Anterior cingulate cortex (tissue), 58 donors: ENCODE measurements at places on chromosomes 6 and 20.

DNA sequence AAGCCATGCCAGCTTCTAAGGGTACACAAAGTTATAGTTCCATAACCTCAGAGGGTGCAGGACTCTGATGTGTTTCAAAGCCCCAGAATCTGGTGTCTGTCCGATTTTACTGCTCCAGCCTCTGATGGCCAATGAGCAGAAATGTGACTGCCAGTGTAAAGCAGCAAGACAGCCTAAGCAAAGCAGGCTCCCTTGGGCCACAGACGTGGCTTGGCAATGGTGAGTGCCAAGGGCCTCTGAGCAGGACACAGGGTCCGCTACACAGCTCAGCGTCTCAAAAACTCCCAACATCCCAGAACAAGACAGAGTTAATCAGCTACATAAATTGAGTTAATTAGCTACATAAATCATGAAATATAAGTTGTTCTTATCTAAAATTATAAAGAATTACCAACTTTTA lies 69.2 kb downstream of the PCSK2 start:
- no peak for DNase-seq

DNA sequence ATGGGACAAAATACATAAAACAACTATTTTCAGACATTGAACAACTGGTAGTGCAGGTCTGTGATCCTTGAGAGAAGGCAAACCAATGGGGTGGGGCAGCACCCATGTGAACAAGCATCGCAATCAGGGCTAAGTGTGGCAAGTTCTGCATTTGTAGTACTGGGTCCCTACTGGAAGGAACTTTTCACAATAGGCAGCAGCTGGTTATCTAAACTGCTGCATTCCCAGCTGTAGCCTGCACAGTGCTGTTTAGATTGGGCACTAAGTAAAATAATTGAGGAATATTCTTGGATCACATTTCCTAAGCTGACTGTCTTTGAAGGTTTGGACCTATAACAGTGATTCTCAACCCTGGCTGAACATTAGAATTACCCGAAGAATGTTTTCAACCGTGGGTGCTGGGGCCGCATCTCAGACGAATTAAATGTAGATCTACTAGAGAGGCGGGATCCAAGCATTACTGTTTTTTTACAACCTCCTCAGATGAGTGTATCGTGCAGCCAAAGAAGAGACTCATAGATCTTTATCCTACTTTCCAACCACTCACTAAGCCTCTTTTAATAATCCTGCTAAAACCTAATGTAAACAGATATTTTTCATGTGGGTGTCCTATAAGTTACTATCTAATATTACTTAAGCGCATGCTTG lies 12.4 kb upstream of the MAP3K4 start:
- DNase-seq = no peak

DNA sequence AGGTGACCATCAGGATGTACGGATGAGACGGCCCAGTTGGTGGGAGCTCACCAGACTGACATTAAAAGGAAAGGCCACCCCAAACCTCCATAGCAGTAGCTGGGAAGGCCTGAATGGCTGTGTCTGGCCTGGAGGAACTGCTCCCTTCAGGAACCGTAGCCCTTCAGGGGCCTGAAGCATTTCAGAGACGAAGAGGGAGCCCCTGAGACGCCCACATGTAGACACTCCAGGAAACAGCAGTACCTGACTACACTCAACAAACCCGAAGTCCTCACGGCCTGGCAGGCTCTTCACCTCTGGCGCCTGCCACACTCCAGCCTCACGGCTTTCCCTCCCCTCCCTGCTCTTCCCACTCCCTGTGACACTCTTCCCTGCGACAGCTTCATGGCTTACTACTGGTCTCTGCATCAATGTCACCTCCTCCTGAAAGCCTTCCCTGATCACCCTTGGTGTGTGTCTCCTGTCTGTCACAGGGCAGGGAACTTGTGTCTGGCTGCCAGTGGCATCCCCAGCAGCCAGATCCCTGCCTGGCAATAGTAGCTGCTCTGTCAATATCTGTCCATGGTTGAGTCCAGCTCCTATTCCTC lies 14.6 kb upstream of the STX16 start:
- DNase-seq = no peak

DNA sequence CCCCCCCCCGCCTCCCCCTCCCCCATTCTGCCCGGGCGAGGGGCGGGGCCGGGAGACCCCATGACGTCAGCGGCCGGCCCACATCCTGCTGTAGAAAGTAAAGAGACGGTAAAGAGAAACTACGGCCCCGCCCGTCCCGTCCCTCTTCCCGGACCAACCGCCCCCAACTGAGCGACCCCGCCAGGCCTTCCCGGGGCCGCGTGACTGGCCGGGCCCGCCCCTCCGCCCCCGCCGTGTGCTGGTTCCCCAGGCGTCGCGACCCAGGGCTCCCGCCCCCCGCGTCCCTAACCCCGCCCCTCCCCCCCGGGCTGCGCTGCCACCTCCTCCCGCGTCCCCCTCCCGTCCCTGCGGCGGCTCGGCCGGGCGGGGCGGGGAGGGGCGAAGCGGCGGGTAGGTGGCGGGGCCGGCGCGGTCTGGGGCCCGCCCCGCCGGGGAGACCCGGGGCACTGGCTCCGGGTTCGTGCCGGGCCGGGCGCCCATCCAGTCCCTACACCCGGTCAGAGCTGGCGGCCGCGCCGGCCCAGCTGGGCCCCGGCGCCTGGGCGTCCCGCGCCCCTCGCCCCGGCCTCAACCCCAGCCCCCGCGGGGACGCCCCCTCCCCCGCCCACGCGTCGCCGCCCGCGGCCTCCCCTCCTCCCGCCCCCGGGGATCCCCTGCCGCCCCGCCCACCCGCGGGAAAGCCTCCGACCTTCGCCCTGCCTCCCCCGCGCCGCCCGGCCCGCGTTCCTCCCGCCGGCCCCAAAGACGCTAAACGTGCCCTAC lies 655 bp upstream of the HIVEP1 start:
- DNase-seq = peak; percentile 91

GRCh38 chr6:168130168-168130696 lies 51.2 kb upstream of the FRMD1 start:
- no peak for DNase-seq

DNA sequence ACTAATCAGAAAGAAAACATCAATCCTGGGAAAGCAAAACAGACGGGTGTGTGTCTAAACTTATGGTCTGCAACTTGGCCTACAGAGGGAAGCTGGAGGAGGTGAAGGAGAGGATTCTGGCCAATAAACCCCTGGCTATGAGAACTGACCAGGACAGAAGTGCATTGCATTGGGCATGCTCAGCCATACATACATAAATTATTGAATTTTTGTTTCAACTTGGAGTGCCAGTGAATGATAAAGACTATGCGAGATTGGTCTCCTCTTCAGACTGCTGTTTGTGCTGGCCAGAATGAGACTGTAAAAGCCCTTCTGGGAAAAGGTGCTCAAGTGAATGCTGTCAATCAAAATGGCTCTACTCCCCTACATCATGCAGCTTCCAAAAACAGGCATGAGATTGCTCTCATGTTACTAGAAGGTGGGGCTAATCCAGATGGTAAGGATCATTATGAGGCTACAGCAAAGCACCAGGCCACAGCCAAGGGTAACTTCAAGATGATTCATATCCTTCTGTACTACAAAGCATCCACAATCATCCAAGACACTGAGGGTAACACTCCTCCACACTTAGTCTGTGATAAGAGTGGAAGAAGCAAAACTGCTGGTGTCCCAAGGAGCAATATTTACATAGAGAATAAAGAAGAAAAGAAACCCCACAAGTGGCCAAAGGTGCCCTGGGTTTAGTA lies 17.4 kb downstream of the ADNP start:
- DNase-seq = no peak

GRCh38 chr20:48604936-48605335 lies 222.9 kb downstream of the PREX1 start:
- DNase-seq = no peak

DNA sequence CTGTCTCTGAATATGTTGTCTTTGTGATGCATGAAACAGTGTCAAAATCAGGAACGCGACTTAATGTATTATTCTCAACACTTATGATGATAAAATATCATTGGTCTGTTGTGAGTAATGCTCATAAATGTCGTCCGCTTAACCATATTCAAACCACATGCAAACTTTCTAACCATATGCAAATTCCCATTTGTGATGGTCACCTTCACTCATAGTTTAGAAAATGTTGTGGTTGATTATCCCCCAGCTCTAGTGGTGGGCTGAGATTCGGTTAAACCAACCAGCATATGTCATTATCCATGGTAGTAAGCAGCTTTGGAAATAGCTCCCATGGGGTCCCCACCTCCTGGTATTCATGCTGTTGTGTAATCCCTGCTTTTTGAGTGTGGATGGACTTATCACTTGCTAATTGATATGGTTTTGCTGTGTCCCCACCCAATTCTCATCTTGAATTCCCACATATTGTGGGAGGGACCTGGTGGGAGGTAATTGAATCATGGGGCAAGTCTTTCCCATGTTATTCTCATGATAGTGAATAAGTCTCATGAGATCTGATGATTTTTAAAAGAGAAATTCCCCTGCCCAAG lies 360.0 kb upstream of the TSHZ2 start:
- DNase-seq = no peak

DNA sequence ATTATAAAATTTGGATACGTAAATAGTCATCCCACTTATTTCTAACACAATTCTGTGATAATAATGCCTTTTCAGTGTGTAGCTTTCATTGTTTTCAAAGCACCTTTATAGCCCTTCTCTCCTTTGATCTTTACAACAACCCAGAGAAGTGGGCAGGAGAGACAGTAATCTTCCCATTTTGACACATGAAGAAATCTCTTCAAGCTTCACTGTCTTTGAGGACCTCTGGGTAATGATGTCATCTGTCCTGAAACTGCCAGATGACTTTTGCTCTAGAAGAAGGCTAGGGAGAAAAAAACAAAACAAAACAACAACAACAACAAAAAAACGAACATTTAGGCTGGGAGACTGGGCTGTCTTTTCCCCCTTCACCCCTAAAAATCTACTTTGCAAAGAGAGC lies 203.0 kb downstream of the KCNQ5 start:
- DNase-seq = no peak

- peak; percentile 76 for DNase-seq
Measured at GRCh38 chr20:36050436-36051317, 82.3 kb downstream of the CNBD2 start.

DNA sequence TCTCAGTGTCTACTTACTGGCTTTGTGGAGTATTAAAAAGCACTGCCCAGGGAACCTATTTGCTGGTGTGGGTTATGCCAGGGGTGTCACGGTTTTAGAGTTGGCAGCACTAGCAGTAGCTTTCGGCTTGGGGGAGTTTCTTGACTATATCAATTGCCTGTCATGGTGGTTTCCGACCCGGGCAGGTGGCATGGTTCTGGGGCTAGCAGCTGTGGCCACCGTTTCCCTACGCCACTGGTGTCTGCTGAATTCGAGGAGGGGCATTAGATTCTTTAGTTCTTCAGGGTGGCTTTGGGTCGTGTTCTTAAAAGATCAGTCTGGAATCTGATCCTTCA lies 55.6 kb upstream of the FOXC1 start:
- no peak for DNase-seq

- DNase-seq = no peak
Measured at GRCh38 chr6:112027942-112028674, 25.8 kb upstream of the CCN6 start.

GRCh38 chr6:36171573-36171972 lies 25.0 kb upstream of the BRPF3 start:
- no peak for DNase-seq

DNA sequence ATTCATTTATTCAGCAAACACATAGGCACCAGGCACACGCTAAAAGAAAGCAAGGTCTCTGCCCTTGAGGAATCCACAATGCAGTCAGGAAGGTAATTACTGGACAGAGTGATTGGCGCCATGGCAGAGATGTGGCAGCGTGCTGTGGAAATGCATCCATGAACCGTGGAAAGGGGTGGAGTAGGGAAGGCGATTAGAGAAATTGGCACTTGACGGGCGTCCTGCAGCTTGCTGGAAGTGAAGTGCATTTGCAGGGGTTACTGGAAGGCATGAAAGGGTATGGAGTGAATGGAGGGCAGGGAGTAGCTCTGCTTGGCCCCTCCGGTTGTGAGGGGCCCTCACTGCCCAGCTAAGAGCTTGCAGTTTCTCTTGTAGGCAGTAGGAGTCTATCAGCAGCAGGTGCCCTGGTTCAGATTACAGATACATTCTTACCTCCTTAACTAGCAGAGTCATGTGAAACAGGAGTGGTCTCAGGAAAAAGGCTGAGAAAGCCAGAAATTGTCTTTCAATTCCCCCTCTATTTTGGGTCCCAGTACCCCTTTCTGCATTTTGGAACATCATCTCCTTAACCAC lies 122.5 kb upstream of the TIAM2 start:
- DNase-seq = no peak

GRCh38 chr6:124076336-124077048 lies 272.8 kb downstream of the NKAIN2 start:
- DNase-seq = no peak

GRCh38 chr6:81758221-81758620 lies 5.7 kb upstream of the TENT5A start:
- no peak for DNase-seq

DNA sequence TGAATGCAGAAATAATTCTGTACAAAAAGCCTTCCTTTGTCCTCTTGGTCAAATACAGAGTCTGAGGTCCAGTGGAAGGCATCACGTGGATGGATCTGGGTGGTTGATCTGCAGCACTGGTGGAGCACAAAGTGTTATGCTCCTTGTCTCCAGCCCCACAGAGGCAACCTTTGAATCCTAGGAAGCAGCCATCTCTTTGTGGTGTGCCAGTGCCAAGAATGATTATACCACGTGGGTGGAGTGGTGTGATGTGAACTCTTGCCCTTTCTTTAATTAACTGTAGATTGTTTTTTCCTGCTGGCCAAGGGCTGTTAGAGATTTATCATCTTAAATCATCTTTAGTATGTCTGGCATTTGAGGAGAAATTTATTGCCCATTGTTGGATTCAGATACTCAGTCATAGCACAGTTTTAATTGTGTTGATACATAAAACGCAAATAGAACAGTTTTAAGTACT lies 31.1 kb downstream of the NCOA7 start:
- no peak for DNase-seq

- DNase-seq = no peak
Measured at GRCh38 chr6:37622646-37623071, 75.0 kb downstream of the MDGA1 start.

GRCh38 chr20:50413088-50413500 lies 97.1 kb upstream of the PTPN1 start:
- DNase-seq = no peak

DNA sequence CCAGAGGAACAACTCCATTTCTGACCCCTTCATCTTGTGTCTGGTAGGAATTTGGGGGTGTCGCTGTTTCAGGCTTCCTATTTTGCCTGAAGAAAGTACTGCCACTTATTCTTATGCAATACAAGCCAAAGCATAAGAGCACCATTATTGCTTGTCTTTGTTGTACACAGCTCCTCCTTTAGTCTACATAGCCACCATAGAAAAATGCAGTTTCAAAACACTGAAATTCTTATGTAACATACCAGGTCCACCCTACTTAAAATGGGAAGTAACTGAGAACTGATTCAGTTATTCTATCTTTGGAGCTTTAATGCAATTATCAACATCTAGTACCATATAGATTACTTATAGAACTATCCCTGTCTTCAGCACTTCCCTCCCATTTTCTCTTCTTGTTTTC lies 255.5 kb downstream of the ARHGAP18 start:
- no peak for DNase-seq
